ENCODE measurements at places on chromosomes 6 and 20.

GRCh38 chr20:309841-310644, 12.7 kb downstream of the ZCCHC3 start:
- peak; percentile 99 for DNase-seq

DNA sequence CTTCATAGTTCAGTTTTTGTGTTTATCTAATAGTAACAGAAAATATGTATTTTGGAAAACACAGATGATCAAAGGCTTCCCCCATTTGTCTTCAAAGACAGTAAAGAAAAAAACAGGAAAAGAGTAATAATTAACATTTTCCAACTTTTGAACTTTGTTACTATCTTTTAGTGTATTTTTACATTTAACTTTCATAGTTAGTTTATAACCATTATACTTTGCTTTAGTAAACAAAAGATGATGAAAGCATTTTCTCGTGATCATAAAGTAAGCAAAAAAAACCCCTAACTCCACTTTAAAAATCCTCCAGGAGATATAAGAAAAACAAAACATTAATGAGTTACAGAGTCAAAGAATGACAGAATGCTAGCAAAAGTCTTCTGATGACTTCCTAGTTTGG, 13.6 kb upstream of the GPRC6A start:
- no peak for DNase-seq

DNA sequence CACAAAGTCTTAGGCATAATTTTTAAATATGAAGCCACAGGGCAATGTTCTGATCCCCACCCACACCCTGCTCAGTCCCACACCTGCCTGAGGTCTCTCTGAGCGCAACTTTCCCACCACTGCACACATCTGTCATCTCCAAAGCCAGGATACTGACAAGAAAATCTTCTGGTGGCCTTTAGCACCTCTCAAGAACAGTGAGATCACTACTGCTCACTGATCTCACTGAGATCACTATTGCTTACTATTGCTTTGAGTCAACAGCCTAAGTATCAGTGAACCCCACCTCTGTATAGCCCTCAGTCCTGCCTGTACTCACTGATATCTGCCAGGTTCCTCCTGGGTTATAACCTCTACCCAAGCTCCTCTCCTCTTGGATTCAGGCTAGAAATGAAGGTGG, 6.4 kb downstream of the TNFRSF21 start:
- DNase-seq: no peak

DNA sequence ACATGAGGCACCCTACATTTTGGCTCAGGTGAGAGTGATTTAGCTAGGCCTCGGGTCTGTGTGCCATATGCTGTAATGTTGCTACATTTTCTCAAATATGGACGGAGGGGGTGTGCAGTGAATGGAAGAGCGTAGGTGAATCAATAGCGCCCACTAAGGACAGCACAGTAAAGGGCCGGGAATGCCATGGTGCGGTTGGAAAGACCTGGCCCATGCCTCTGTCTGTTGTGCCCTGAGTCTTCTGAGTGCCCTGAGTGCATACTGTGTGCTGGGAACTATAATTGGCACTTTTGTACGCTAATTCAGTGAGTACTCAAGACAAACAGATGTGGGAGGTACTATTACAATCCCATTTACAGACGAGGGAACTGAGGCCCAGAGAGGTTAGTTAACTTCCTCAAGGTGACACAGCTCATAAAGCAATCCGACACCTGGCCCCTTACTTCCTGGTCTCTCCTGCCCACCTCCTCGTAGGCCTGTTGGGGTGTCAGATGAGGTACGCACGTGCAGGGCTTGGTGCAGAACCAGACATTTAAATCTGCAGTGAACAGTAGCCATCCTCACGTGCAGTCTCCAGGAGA, 17.3 kb downstream of the SLC22A1 start:
- no peak for DNase-seq

All from muscle of arm (tissue), 14 donors.